AML-193 (cell line): ENCODE measurements at places on chromosomes 4 and X.
A peak's percentile ranks its signal among the peaks of the same experiment; 100 is the strongest.

DNA sequence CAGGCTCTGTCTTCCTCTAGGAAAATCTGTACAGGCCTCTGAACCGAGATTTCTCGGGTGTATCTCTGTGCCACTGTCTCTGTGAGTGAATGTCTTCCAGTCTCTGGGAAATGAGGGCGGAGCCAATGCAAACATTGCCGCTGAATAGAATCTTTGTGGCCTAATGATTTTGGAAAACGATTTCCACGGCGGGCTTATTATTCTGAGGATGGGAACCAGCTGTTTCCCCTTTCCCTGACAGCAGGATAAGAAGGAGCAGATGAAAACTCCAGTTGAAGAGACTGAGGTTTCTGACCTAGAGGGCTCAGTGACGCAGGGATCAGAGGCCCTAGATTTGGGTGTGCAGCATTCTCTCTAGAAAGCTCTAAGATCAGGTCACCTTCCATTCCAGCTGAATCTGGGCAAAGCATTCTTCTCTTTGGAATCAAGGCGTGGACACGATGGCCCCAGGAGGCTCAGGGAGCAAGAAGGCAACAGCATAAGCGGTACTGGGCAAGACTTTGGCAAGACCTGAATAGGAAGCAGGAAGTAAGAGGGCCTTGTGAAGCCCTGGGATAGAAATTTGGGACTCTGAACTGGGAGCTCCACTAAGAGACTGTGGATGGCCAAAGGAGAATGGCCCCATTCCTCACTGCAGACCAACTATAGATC lies 47.3 kb downstream of the PJA1 start:
- no peak for DNase-seq

DNA sequence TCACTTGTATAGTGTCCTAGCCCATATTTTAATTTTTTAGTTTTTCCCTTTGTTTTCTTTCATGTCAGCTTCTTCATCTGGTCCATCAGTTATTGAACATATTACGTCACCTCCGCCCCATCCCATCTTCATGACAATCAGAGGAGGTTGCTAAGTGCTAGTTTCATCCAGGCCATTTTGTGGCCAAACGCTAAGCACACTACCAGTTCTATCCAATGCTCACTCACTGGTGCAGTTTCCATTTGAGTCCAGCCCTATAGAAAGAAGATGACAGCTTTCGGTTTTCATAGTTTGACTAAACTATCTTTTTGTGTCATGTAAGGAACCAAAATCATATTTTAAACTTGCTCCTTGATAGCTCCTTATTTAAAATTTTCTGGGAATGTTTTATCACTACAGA lies 304.2 kb downstream of the TENM3 start:
- DNase-seq: no peak

GRCh38 chrX:46506076-46506475 lies 39.1 kb downstream of the ZNF674 start:
- no peak for DNase-seq

DNA sequence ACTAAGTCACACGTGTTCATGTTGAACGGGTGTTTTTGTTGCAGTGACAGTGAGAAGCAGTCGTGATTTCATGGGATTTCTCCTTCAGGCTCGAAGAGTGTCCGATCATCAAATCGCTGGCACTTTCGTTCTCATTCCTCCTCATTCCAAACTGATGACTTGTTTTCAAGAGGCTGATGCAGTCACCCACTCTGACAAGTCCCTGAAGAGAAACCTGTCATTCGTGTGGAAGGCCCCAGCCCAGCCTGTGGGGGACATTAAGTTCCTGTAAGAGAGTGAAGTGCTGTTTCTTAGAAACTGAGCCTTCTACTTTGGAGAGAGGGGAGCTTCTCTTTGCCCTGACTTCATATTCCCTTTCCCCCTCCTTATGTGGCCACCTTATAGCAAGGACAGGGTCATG lies 8.0 kb downstream of the REELD1 start:
- DNase-seq: no peak

GRCh38 chr4:4443821-4444220 lies 56.9 kb downstream of the NSG1 start:
- DNase-seq: no peak

DNA sequence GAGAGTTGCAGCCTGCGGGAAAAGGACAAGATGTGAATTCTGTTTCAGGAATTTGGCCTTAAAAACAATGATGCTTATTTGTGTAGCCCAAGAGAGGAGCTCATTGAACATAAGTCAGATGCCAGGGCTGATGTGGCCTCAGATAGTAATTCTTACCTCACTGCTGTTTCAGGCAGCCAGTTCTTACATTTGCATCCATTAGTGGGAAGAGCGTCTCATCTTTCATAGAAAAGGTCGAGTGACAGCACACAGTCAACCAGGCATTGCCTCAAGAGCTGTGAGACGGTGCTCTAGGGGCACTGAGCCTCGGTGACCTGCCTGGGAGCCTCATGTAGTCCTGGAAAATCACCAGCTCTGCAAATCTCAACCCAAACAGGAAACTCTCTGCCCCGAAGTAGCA lies 174.9 kb upstream of the FRG1 start:
- DNase-seq: no peak

GRCh38 chr4:105146276-105147015 lies at the start of gene TET2:
Gene TET2, plus strand, starts transcription at chr4:105146876. Its CDS starts 87,067 bp downstream, at chr4:105233943.
- DNase-seq: no peak

DNA sequence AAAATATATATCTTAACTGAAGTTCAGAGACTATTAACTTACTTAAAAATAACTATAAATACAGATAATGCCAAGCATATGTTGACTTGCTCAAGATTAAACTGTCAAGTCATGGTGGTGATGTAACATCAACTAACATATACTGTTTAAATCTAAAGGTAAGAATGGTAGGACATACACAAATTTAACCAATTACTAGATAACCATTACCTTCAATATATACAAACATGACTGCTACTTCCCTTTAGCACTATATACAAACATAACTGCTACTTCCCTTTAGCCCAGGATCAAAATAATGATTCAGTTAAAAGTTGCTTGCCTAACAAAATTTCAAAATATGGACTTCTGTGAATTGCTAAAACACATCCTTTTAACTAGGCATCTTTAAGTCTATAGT lies 14.9 kb downstream of the HNRNPD start:
- DNase-seq: peak; percentile 70

DNA sequence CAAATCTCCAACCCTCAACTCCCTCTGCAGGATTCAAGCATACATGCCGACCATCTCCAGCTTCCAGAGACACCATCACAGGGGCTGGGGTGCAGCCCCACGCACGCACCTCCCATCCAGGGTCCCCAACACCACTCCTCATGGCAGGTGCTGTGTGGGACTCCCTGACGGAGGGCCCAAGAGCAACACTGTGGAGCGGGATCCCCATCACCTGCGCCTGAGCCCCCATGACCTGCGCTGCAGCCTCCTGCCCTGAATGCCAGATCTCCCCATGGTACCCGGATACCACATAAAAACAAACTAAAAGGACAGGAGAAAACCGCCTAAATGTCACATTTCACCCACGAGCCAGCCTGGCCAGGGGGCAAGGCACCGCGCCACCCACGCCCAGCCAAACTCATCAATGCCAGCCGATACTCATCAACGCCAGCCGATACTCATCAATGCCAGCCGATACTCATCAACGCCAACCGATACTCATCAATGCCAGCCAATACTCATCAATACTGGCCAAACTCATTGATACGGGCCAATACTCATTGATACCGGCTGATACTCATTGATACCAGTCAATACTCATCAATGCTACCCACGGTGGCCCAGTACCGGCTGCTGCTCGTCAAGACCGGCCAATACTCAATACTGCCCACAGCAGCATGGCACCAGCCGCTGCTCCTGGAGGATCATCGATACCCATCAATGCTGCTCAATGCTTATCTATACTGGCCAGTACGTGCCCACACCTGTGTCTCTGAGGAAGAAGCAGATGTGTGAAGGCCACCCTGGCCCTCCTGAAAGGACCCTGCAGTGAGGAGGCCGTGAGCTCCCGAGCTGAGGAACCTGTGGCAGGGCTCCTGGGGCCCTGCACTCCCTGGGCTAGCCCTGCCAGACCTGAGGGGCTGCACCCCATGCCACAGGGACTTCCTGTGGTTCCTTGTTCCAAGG lies 6.2 kb downstream of the CTBP1 start:
- no peak for DNase-seq

GRCh38 chr4:137274404-137274803 lies 257.9 kb downstream of the PCDH18 start:
- no peak for DNase-seq

GRCh38 chr4:102684610-102685052 lies 76.1 kb downstream of the MANBA start:
- no peak for DNase-seq

DNA sequence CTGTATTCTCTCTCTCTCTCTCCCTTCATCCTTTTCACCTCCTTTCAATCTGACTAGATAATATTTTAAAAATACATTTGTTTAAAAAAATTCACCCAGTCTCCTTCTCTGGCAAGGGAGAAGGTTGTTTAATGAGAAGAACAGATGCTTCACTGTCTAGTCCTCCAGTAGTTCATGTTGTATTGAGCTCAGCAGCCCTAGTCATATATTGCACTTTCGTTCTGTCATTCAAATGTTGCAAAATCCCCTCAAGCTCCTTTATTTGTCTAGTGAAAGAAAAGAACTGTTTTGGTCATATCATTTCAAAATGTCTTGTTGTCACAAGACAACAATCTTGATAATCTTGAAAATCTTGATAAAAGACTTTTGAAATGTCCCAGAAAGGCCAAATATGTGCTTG lies 248.0 kb downstream of the GALNTL6 start:
- DNase-seq: no peak

- DNase-seq: no peak
Observed at GRCh38 chrX:12965131-12965940, 9.6 kb upstream of the TMSB4X start.

- no peak for DNase-seq
Observed at GRCh38 chrX:22135994-22136684, 104.0 kb downstream of the PHEX start.

GRCh38 chrX:30762755-30763154 lies 109.5 kb downstream of the GK start:
- no peak for DNase-seq

DNA sequence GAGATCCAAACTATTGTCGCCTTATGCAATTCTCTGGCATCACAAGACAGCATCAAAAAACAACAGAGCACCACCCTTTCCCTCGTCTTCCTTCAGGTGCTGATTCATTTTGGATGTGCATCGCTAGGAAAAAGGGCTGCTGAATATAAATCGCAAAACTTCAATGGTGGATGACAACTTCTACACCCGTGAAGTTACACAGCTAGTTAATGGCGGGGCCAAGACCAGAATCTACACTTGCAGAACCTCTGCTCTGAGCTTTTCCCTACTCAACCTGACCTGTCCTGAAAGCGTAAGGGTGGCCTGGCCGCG lies 674 bp downstream of the GNPDA2 start:
- no peak for DNase-seq

DNA sequence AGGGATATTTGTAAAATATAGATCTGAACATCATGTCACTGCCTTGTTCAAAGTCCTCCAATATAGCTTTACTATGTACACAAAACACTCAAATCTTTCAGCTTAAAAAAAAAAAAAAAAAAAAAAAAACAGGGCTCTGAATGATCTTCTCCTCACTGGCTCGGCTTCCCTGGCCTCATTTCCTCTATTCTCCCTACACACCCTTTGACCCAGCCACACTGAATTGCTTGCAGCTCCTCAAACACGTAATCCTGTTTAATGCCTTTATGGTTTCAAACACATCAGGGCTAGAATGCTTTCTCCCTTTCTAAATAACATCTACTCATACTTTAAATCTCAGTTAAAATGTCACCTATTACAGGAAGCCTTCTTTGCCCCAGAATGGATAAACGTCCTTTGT lies 60.8 kb downstream of the MTMR8 start:
- no peak for DNase-seq

- no peak for DNase-seq
Observed at GRCh38 chrX:47637546-47638195, 7.9 kb upstream of the CFP start.

DNA sequence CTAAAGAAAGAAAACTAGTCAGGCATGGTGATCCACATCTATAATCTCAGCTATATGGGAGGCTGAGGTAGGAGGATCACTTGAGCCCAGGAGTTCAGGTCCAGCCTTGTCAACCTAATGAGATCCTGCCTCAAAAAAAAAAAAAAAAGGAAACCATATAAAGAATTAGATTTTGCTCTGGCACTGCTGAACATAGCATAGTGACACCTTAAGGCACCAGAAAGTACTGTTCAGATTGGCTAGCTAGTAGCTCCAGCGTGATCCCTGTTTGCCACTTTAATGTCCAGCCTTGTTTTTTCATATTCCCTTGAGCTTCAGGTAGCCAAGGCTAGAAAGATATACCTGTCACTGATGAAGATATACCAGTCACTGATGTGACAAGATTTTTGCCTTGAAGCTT lies 34.1 kb downstream of the EXOC1 start:
- no peak for DNase-seq

GRCh38 chrX:154411981-154412340 lies 622 bp downstream of the TAFAZZIN start:
- no peak for DNase-seq

DNA sequence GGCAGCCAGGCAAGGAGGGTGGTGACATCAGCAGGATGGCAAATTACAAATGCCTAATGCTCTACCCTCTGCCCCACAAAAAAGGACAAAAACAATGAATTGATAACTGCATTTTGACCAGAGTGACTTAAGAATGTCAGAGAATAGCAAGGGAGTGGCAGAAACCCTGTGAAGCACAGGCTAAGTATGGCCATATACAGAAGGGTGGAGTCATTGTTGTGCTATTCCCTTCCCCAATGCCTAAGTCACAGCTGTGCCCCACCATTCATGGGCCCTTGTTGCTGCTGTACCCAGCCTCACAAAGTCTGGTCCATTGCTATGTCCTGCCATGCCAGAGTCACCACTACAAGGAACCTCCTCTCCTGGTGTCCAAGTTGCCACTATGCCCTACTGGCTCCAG lies 123.1 kb downstream of the NEK1 start:
- no peak for DNase-seq

DNA sequence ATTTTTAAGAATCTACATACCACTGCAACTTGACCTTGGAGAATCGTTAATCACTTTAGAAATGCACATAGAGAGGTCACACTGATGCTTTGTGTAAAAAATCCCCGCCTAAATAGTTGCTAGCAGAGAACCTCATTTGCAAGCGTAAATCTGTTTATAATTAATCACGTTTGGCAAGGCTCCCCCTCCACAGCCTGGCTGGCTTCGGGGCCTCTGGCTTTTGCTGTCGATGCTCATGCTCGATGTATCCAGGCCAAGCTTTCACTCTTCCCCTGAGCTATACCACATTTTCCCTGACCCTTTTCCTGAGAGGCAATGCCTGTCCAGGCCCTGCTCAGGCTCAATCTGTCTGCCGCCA lies 23.4 kb downstream of the CYTL1 start:
- no peak for DNase-seq

GRCh38 chrX:20197641-20198210 lies 56.1 kb upstream of the EIF1AX start:
- DNase-seq: no peak

- DNase-seq: no peak
Observed at GRCh38 chrX:87572901-87573300, 55.3 kb downstream of the KLHL4 start.

- DNase-seq: no peak
Observed at GRCh38 chrX:110713666-110714065, 82.0 kb downstream of the CHRDL1 start.

- DNase-seq: no peak
Observed at GRCh38 chr4:176545872-176546271, 226.1 kb downstream of the SPCS3 start.

- DNase-seq: peak; percentile 76
Observed at GRCh38 chr4:106369456-106370060, 980 bp upstream of the GIMD1 start.
